Tibial nerve (tissue), 4 donors: ENCODE measurements at places on chromosomes 12 and 14. TPM values are rescaled to one million over a fixed set of nuclear protein-coding genes. Genes with fewer than 3 reads are reported as not detected.
A peak's percentile ranks its signal among the peaks of the same experiment; 100 is the strongest.

GRCh38 chr14:51828017-51828797 is 32.2 kb upstream of the GNG2 start:
- no peaks in the 10 kb centered on the region for H3K27me3 ChIP-seq
- no peak overlapping the region for H3K27ac ChIP-seq
- H3K4me3 ChIP-seq, result no peak overlapping the region
- H3K36me3 ChIP-seq, result no peaks in the 10 kb centered on the region
- no peak for DNase-seq
- no peaks in the 10 kb centered on the region for H3K4me1 ChIP-seq

- DNase-seq, result no peak
- no peak overlapping the region for H3K4me3 ChIP-seq
- no peaks in the 10 kb centered on the region for H3K4me1 ChIP-seq
- H3K36me3 ChIP-seq, result no peaks in the 10 kb centered on the region
Observed at GRCh38 chr14:31788340-31788739, 227.1 kb downstream of the NUBPL start.

Gene CIROP
- not detected for total RNA-seq

Gene CNTN1
- total RNA-seq, result 20.3 TPM

- H3K27ac ChIP-seq, result no peak overlapping the region
- no peak overlapping the region for H3K4me3 ChIP-seq
- peaks cover 34% of the 10 kb centered on the region for H3K4me1 ChIP-seq
- no peaks in the 10 kb centered on the region for H3K27me3 ChIP-seq
- H3K36me3 ChIP-seq, result peaks cover 10% of the 10 kb centered on the region
Observed at GRCh38 chr12:110002676-110003515, 3.7 kb downstream of the ANKRD13A start.

DNA sequence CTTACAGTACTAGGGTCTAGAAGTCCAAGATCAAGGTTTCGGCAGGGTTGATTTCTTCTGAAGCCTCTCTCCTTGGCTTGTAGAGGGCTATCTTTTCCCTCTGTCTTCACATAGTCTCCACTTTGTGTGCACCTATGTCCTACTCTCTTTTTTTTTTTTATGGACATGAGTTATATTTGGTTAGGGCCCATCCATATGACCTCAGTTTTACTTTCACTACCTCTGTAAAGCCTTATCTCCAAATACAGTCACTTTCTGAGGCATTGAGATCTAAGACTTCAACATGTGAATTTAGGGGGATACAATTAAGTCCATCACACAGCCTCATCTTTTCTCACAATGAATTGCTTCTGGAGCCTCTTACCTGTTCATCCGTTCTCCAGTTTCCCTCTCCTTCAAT is 5.9 kb upstream of the SPTB start:
- no peak overlapping the region for H3K27ac ChIP-seq
- no peaks in the 10 kb centered on the region for H3K4me1 ChIP-seq
- H3K4me3 ChIP-seq, result no peak overlapping the region
- H3K36me3 ChIP-seq, result no peaks in the 10 kb centered on the region

GRCh38 chr12:111455448-111456320 is 50.0 kb downstream of the SH2B3 start:
- peaks cover 3% of the 10 kb centered on the region for H3K36me3 ChIP-seq
- no peak overlapping the region for H3K27ac ChIP-seq

DNA sequence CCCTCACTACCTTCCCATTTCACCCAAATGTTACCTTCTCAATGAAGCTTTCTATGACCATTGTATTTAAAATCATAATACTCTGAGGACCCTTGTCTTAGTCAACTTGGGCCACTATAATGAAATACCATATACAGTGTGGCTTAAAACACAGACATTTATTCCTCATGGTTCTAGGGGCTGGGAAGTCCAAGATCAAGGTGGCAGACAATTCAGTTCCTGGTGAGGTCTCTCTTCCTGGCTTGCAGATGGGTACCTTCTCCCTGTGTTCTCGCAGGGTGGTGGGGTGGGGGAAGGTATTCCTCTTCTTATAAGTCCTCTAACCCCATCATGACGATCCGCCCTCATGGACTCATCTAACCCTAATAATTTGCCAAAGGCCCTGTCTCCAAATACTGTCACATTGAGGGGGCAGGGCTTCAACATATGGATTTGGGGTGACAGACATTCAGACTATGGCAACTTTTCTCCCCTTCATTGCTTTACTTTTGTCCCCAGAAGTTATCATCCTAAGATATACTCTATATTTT is 163.7 kb upstream of the PWP1 start:
- H3K4me1 ChIP-seq, result no peaks in the 10 kb centered on the region
- H3K27me3 ChIP-seq, result no peaks in the 10 kb centered on the region
- H3K4me3 ChIP-seq, result no peak overlapping the region
- H3K27ac ChIP-seq, result no peak overlapping the region

DNA sequence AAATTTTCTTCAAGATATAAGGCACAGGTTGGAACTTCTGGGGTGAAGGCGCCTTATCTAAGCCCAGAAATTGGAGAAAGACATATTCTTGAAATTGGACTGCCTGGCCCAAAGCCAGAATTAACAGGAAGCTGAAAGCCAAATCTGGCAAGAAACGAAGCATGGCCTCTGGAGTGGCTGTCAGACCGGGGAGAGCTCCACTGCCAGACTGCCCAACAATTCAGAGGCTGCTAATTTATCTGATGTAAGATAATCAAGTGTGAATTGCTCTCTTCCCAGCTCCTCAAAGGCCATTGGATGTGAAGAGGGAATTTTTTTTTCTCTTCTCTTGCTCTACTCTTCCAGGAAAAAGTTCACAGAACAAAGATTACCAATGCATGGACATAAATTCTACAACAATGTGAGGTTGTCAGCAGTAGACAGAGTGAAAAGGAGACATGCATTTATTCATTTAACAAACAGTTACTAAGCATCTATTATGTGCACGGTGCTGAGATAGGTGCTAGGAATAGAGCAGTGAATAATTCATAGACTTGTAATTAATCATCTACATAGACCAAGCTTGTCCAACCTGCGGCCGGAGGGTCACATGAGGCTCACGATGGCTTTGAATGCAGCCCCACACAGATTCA is at the start of gene GDF3:
Gene GDF3, minus strand, starts transcription at position 210 of the 632 bp plus-strand sequence. Its CDS starts 47 bp downstream, at position 163.
- H3K27me3 ChIP-seq, result no peaks in the 10 kb centered on the region
- H3K4me1 ChIP-seq, result peaks cover 13% of the 10 kb centered on the region

GRCh38 chr14:65065719-65066118 is 36.6 kb downstream of the MAX start:
- no peak for DNase-seq
- H3K27me3 ChIP-seq, result no peaks in the 10 kb centered on the region
- peaks cover 93% of the 10 kb centered on the region for H3K36me3 ChIP-seq
- H3K4me3 ChIP-seq, result no peak overlapping the region
- H3K4me1 ChIP-seq, result no peaks in the 10 kb centered on the region

GRCh38 chr12:31323391-31324115 is 2.4 kb downstream of the SINHCAF start:
- H3K27me3 ChIP-seq, result no peaks in the 10 kb centered on the region
- peak; percentile 9 for DNase-seq
- no peaks in the 10 kb centered on the region for H3K36me3 ChIP-seq
- peak overlapping the region; percentile 90 for H3K27ac ChIP-seq
- H3K4me1 ChIP-seq, result no peaks in the 10 kb centered on the region
- H3K4me3 ChIP-seq, result peak overlapping the region; percentile 85

Gene RFLNA
- 11.4 TPM for total RNA-seq

DNA sequence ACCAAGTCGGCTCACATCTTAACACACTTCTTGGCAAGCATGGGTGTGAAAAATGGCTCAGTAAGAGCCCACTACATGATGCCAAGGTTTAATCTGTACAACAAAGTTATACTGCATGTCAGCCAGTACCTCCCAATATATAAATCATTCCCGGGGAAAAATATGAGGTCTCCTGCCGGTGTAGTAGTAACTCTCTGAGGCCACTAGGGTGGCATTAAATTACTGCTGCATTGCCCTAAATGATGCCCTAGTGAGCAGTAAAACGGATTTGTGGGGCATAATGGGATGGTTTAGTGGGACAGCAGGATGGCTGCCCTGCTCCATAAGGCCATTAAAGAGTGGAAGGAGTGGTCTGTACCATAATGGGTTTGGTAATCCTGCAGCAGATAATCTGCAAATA is 267.7 kb downstream of the MED13L start:
- no peak for DNase-seq
- no peaks in the 10 kb centered on the region for H3K4me1 ChIP-seq
- H3K36me3 ChIP-seq, result no peaks in the 10 kb centered on the region
- no peaks in the 10 kb centered on the region for H3K27me3 ChIP-seq
- no peak overlapping the region for H3K27ac ChIP-seq

GRCh38 chr12:105559310-105559709 is 228.8 kb downstream of the C12orf75 start:
- H3K27ac ChIP-seq, result no peak overlapping the region
- DNase-seq, result no peak
- H3K4me1 ChIP-seq, result peaks cover 10% of the 10 kb centered on the region
- no peaks in the 10 kb centered on the region for H3K27me3 ChIP-seq

Gene CACNA2D4
- total RNA-seq, result 10.1 TPM

DNA sequence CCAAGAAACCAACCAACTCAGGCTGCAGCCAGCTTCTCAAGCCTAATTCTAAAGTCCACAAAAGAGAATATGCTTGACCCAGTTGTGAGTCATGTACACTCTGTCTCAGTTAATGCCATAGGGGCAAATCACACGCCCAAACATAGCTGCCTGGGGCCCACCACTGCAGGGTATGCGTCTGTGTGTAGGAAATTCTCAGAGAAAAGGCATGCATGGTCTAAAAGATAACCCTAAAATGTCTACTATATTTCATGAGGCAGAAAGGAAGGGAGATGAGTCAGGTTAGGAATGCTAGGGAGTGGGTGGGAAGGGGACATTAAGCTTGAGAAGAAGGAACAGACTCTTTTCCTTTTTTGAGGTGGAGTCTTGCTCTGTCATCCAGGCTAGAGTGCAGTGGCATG is 22.3 kb upstream of the SPTLC2 start:
- no peaks in the 10 kb centered on the region for H3K4me1 ChIP-seq
- no peak overlapping the region for H3K27ac ChIP-seq

Gene C12orf50
- not detected for total RNA-seq

DNA sequence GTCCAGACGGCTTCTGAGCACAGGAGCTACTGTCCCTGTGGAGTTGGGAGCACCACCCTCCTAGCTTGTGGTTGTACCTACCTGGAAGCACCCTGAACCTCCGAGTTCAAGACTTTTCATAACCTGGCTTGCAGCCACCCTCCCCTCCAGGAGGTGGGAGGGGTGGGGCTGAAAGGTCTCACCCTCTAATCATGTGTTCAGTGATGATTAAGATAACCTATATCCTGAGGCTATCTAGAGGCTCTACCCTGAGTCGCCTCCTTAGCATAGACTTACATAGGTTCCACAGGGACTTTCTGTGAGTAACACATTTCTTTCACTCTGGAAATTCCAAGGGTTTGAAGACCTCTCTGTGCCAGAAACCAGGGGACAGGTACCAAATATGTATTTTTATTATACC is 146.5 kb downstream of the CFAP54 start:
- no peak overlapping the region for H3K27ac ChIP-seq
- H3K4me1 ChIP-seq, result no peaks in the 10 kb centered on the region
- no peak for DNase-seq
- no peak overlapping the region for H3K4me3 ChIP-seq
- no peaks in the 10 kb centered on the region for H3K27me3 ChIP-seq

- H3K4me1 ChIP-seq, result no peaks in the 10 kb centered on the region
- no peak for DNase-seq
- no peak overlapping the region for H3K27ac ChIP-seq
- no peaks in the 10 kb centered on the region for H3K36me3 ChIP-seq
- no peaks in the 10 kb centered on the region for H3K27me3 ChIP-seq
Observed at GRCh38 chr12:76804435-76804976, 40.6 kb downstream of the ZDHHC17 start.

GRCh38 chr12:98644433-98644711 is 216 bp downstream of the IKBIP start:
- H3K4me3 ChIP-seq, result peak overlapping the region; percentile 98
- peaks cover 7% of the 10 kb centered on the region for H3K4me1 ChIP-seq
- H3K27me3 ChIP-seq, result no peaks in the 10 kb centered on the region
- H3K36me3 ChIP-seq, result no peaks in the 10 kb centered on the region
- H3K27ac ChIP-seq, result peak overlapping the region; percentile 90
- no peak for DNase-seq

Gene ETFBKMT
- total RNA-seq, result 2.7 TPM

Gene TFCP2
- 18.8 TPM for total RNA-seq

DNA sequence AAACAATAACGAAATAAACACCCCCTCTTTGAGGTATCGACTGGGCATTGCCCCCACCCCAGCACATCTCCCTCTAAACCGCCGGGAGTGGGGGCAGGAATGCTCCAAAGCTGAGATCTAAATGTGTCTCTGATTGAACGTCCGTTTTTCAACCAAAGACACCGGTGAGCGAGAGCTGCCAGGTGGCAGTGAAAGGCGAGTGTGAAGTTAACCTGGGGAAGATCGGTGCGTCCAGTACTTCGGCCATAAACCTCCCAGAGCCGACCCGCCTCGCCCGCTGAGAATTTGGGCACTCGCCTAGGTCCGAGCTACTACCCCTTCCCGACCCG is 625 bp downstream of the ANGEL1 start:
- H3K36me3 ChIP-seq, result peaks cover 24% of the 10 kb centered on the region
- H3K27me3 ChIP-seq, result no peaks in the 10 kb centered on the region
- H3K4me3 ChIP-seq, result peak overlapping the region; percentile 74
- no peak for DNase-seq
- H3K4me1 ChIP-seq, result peaks cover 35% of the 10 kb centered on the region
- peak overlapping the region; percentile 95 for H3K27ac ChIP-seq

DNA sequence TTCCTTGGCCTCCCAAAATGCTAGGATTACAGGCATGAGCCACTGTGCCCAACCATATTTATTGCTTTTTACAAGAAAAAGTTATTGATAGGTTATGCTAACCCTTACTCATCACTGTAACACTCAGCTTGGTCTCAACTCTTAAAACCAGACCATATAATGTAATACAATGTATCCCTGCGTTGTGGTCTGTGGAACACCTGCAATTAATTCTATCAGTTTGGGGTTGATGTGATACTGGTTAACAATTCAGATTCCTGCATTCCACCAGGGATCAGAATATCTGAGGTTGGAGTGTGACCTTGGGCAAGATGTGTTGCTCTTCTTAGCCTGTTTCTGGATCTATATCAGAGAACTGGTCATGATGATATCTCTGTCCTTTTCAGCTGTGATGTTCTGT is 419.0 kb downstream of the RAD51B start:
- H3K4me1 ChIP-seq, result peaks cover 16% of the 10 kb centered on the region
- no peak for DNase-seq
- H3K27me3 ChIP-seq, result no peaks in the 10 kb centered on the region
- no peak overlapping the region for H3K4me3 ChIP-seq

DNA sequence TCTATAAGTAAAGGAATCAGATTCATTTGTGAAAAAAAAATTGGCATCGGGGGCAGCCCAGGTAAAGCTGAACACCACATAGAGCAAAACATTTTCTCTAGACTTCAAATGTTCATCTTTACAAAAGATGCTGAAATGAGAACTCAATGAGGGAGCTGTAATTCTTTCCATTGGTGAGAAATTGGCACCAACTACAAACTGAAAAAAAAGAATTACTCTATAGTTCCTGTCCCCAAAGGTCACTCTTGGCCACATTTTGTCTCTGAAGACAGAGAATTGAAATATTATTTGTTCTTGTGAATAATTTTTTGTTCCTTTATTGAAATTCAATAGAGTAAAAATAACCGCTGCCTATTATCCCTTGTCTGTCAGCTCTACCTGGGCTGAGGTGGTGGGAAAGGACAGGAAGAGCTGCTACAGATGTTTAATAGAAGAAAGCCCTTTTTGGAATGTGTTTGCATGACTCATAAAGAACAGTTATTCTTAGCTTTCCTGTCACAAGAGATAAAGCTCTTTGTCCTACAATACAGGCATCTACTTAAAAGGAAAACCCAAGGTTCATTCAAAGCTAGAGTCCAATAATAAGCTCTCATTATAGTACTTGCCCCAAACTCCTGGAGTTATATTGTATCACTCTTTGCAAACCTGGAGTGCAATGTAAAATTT is 380.1 kb upstream of the KITLG start:
- H3K4me3 ChIP-seq, result no peak overlapping the region
- H3K36me3 ChIP-seq, result no peaks in the 10 kb centered on the region
- H3K4me1 ChIP-seq, result no peaks in the 10 kb centered on the region
- H3K27ac ChIP-seq, result no peak overlapping the region
- no peaks in the 10 kb centered on the region for H3K27me3 ChIP-seq

Gene OR6C2
- total RNA-seq, result not detected
